ENCODE measurements at places on chromosomes 13 and 19.

DNA sequence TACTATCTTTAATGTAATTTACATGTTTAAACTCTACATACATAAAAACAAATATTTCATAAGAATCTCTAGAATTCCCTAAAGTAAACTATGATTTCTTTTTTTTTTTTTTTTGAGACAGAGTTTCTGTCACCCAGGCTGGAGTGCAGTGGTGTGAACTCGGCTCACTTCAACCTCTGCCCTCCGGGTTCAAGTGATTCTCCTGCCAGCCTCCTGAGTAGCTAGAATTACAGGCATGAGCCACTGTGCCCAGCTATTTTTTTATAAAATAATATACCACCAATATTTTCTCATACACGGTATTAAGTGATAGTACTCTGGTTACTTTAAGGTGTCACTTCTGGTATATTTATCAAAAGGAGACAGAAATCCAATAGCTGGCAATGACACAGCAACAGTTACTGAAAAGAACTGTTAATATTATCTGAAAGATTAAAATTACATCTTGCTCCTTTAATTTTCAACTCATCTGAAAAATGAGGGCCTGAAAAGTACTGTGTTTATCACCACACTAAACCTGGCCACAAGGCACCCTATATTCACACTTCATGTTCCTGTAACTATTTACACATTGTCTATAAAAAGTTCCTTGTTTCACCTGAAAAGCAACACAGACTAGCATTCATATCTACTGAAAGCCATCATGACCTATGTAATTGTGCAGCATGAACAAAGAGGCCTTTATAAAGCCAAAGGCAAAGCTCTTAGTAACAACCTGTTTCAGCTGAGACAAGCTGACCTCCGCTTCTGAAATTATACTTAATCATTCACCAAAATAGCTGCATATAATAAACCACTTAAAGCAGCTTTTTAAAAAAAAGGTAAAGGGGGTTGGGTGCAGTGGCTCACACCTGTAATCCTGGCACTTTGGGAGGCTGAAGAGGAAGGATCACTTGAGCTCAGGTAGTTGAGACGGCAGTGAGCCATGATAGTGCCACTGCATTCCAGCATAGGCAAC, 106.1 kb downstream of the SLC25A15 start:
- DNase-seq: no peak

- no peak for DNase-seq
Observed at GRCh38 chr19:21921691-21922180, 85.8 kb upstream of the ZNF43 start.

DNA sequence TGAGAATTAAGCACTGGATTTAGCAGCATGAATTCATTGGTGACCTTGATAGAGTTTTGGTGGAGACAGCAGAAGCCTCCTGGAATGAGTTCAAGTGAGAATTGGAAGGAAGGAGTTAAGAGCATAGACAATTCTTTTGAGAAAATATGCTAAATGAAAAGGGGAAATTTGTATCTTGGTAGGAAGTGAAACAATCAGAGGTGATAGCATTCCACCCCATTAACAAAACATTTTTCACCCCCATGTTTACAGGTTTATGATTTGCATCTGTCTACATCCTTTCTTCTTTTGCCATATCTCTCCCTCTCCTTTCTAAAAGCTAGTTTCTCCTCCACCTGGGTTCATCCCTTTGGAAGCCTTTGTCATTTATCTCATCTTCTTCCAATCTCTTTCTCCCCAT, 27.5 kb downstream of the LNX2 start:
- no peak for DNase-seq

GRCh38 chr19:17393002-17393401, 994 bp downstream of the CCDC194 start:
- DNase-seq: no peak

DNA sequence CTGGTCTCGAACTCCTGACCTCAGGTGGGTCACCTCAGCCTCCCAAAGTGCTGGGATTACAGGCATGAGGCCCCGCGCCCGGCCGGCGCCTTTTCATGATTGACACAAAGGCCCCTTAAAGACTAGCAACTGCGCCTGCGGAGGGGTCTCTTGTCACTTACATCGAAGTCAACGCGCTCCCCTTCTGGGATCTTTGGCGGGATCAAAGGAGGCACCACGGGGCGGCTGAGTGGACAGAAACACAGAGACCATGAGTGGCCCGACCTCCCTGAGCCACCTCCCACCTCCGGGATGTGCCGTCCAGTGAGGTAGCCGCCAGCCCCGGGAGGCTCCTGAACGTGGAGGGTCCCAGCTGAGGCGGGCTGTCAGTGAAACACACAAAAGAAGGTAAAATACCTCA, 7.3 kb downstream of the TNNT1 start:
- no peak for DNase-seq

GRCh38 chr13:49357694-49358093, 86.2 kb downstream of the CAB39L start:
- peak; percentile 68 for DNase-seq

GRCh38 chr19:1671716-1672037, 19.3 kb upstream of the TCF3 start:
- no peak for DNase-seq

- peak; percentile 96 for DNase-seq
Observed at GRCh38 chr13:76383676-76384461, 502.3 kb downstream of the KCTD12 start.

- DNase-seq: no peak
Observed at GRCh38 chr19:20964798-20965197, 41.7 kb downstream of the ZNF85 start.

DNA sequence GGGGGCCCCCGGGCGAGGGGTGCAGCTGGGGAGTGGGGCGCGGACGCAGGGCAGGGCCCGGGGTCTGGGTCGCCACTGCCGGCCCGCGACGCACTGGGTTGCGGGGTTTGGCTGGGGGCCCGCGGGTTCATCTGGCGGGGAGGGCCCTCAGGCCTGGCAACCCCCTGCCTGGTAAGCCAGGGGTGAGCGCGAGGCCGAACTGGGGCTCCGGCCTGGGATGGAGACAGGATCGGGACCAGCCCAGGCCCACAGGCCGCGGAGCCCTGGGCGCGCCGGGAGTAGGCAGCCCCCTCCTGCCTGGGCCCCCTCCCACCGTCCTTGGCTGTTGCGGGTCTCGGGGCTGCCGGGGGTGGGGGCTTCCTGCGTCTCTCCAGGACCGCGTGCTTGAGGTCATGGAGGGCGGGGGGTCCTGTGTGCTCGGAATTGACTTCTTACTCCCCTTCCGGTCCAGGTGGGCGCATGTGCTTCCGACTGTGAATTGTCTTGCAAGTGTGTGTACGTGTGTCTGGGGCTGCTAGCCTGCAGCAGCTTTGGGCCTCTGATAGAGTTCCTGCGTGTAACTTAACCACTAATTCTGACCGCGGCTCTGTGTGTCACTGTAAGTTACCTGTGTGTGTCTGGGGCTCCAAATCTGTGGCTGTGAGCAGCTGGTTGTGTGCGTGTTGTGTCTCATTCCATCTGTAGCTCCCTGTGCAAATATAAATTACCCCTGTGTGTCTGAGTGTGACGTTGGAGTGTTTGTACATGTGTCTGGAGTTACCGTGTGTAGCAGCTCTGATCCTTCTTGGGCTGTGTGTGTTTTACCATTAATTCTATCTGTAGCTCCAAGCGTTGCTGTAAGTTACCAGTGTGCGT, 751 bp downstream of the GRAMD1A start:
- peak; percentile 57 for DNase-seq

DNA sequence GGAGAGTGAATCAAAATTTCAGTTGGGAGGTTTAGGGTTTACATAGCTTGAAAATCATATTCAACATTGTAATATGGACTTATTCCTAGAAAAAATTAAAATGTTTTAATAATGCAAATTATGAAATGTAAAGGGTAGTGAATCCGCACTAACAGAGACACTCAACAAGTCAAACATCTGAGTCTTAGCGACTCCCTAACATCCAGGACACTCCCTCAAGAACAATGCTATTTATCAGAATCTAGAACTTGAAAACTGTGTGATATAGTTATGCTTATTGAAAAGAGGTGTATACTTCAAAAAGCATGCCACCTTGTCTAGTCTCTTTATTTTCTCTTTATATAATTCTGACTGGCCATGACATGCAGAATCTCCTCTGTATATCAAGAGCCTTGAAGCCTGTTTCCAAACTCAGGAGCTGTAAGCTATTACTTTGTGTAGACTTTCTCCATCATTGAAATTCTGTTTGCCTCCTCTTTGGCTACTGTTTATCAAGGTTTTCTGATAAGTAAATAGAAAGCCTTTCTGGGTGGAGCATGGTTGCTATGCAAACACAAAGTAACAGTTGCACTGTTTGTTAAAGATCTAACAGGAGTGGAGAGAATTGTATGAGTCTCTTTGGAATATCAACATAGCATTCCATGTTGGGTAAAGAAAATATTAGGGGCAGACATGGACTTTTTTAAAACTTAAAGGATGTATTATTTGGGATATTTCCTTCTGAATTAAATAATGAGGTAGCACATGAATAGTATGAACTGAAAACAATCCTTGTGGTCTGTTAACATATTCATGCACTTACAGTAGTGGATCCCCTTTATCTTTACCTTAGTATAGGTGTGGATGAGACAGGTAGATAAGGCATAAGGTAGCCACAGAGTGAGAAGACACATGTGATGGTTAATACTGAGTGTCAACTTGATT, 56.4 kb upstream of the MBNL2 start:
- DNase-seq: no peak

DNA sequence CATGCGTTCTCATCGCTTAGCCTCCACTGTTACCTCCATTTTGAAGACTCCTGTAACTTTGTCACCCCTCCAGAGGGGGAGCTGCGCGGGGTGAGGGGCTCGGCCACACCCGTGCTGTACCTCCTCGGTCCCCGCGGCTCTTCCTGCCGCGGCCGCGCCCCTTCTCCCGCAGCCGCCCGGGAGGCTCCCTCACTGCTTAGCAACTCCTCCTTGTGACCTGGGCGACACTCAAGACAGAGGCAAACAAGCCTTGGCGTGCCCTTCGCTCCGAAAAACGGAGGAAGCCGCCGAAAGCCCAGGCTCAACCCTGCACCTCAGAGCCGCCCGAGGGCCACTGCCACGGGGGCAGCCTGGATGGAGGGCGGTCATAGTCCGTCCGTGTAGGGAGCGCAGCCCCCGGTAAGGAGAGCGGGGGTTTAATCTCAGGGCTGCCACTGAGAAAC, 494.3 kb downstream of the FOXO1 start:
- no peak for DNase-seq

DNA sequence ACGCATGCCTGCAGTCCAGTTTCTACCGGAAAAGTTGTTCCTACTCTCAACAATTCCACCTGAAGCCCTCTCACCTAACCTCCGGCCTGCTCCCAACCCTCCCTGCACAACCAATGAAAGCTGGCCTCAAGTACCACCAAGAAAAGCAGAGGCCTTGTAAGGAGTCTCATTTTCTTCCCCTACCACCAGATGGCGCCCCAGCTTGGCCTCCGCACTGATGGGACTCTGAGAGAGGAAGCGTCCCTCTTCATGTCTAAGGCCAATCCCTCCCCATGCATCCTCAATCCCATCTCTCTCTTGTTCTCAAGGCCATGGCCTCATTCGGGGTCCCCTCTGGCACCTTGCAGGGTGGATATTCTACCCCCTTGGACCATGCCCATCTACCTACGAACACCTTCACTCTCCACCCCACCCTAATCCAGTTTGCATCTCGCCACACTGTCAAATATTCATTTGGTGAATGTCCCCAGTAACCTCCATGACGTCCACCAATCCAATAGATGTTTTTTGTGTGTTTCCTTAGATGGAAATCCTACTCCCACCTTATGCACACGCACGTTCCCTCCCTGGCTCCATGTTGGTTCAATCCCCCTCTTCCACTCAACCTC, 412.8 kb downstream of the ZNF536 start:
- peak; percentile 32 for DNase-seq

GRCh38 chr19:10114651-10115391, 3.3 kb downstream of the P2RY11 start:
- DNase-seq: no peak

- peak; percentile 57 for DNase-seq
Observed at GRCh38 chr13:35858665-35859064, 272.5 kb downstream of the DCLK1 start.

All from choroid plexus epithelial cell (primary cell).